GM12878 (cell line): ENCODE measurements at places on chromosomes 13 and 19.

- no peak for DNase-seq
Measured at GRCh38 chr19:17027535-17027975, 945 bp upstream of the CPAMD8 start.

DNA sequence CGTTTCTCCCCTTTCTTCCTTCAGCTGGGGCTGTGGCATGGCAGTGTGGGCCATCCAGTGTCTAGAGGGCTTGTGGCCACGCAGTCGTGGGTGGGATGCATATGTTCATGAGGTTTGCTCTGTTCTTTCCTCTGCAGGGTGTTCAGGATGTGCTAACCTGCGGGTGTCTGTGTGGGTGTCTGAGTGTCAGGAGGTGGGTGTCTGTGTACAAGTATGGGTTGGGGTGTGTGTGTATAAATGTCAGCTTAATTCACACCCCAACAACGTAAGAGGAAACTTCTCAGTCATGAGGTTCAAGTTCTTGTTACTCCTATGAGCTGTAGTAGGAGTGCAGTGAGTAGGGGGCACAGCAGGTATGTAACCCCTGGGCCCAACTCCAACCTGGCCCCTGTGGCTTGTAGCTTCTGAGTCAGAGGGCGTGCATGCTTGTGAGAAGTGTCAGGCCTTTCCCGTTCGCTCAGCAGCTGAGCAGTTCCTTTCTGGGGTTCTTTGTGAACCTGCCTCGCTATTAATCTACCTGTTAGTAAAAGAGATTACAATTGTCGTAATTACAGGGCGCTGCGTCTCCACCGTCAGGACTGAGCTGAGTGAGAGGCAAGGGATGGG is 49.1 kb downstream of the NFIX start:
- DNase-seq, result no peak

- no peak for DNase-seq
Measured at GRCh38 chr13:43800828-43801227, 14.1 kb upstream of the ENOX1 start.

GRCh38 chr19:29193155-29193554 is 19.8 kb downstream of the UQCRFS1 start:
- DNase-seq, result no peak

DNA sequence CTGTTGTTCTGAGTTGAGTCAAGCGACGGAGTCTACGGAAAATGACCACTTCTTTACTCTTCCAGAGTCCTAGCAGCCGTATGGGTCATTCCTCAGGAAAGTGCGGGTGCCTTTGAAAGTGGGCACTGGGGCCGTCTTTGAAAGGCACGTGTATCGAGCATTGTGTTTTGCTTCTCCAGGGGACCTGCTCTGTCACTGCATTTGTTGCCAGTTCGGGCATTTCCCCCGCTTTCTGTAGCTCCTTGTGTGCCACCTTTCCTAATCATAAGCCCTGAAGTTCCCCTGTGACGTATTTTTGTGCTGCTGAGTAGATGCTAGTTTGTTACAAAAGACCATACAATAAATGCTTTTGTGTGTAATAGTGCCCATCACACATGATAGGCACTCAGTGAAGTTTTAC is 24.4 kb downstream of the SPATA13 start:
- no peak for DNase-seq

DNA sequence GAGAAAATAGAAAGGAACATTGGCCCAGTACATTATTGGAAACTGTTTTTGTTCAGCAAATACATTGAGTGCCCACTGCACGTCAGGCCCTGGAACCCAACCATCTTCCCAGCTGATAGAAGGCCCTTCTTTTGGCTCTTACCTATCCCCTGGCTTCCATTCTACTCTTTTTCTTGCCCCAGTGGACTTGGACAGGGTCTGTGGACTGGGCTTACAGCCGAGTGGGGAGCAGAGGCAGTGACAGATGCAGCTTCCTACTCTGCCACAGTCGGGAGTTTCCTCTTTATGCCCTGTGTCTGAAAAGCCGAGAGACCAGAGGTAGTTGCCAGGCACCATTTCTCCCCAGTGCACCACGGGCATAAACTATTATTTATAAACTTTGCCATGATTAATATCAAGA is 70.4 kb downstream of the ARHGAP35 start:
- no peak for DNase-seq

- DNase-seq, result no peak
Measured at GRCh38 chr19:55050749-55051532, 12.0 kb downstream of the RDH13 start.

DNA sequence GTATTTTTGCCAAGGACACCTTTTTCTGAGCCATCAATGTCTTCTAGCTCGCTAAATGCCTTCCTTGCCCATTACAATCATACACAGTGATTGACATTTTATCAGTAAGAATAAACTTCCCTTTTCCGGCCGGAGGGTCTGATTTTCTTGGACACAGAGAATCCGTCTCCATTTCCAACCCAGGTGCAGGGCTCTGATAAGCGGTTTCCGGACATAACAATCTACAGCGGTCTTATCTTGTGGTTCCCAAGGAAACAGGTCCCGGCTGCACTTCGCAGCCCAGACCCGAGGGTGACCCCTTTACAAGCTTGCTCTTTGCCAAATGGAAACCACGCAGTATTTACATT is 5.1 kb upstream of the ZNF77 start:
- DNase-seq, result no peak
